ENCODE measurements at places on chromosomes 5 and 9. TPM values are rescaled to one million over a fixed set of nuclear protein-coding genes. Genes with fewer than 3 reads are reported as not detected.
A peak's percentile ranks its signal among the peaks of the same experiment; 100 is the strongest.

Gene FCN2
- 3.6 TPM for total RNA-seq

DNA sequence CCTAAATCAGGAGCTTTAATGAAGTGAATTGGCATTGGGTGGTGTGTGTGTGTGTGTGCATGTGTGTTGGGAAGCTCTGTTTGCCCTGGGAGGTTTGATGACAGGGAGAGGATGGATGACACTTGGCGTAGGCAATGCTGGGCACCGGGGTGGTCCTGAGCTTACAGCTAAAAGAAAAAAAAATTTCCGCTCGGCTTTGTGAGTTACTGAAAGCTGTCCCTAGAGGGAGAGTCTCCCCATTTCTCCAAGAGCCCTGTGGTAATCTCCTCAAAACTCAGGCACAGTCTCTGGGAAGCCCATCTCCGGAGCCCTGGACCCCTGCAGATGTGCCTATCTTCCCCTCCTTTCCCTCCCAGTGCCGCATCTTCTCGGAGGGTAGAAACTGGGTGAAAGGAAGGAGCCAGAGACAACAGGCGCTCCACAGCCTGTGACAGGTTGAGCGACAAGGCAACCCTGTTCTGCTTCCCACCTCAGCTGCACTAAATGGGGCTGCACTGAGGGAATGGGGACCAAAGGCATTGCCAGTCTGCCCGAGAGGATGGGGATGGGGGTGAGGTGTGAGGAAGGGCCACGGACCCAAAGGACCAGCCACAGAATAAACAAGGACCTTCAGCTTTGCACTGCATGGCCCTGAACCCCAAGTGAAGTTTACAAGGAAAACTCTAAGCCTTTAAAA is 35.8 kb upstream of the TIFAB start:
- DNase-seq: peak; percentile 38

Gene KCNIP1
- total RNA-seq: 1.8 TPM

- DNase-seq: no peak
These were observed 543.2 kb upstream of the CDH6 start for GRCh38 chr5:30650311-30650710.

DNA sequence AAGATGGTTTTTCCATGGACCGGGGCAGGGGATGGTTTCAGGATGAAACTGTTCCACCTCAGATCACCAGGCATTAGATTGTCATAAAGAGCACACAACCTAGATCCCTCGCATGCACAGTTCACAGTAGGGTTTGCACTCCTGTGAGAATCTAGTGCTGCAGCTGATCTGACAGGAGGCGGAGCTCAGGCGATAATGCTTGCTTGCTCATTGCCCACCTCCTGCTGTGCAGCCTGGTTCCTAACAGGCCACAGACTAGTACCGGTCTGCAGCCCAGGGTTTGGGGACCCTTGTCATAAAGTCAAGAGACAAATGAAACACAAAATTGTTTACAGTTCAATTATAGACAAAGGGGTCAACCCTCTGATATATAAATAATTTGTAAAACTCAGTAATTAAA is 101.7 kb downstream of the RANBP17 start:
- no peak for DNase-seq

GRCh38 chr5:69485471-69485870 is 7.1 kb upstream of the OCLN start:
- peak; percentile 12 for DNase-seq

GRCh38 chr5:167415779-167416746 is 875.4 kb upstream of the WWC1 start:
- no peak for DNase-seq

Gene IL3
- not detected for total RNA-seq

Gene PALM2AKAP2
- 10.6 TPM for total RNA-seq

DNA sequence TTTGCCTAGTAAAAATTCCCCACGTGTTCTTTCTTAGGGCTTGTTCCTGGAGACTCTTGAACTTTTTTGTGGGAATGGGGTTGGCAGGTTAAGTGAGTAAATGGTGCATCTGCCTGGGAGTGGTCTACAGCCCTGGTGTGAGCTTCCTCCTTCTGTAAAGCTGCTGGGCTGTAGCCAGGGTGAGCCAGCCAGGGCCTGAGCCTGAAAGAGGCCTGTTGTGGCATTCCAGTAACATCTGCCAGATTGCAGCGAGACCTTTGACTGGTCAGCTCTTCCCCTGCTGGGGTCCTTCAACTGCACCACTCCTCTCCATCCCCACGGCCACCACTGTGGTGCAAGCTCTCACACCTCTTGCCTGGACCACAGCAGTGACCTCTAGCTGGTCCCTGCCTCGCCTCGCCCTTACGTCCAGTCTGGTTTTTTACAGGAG is 47.5 kb downstream of the SLC22A5 start:
- DNase-seq: no peak

GRCh38 chr9:128185979-128186965 is 5.1 kb downstream of the CIZ1 start:
- DNase-seq: no peak

Gene FOXD4L5
- total RNA-seq: 0.09 TPM

- no peak for DNase-seq
These were observed 6.7 kb upstream of the SLIT3 start for GRCh38 chr5:169307646-169308045.

- peak; percentile 78 for DNase-seq
These were observed 43.6 kb downstream of the JADE2 start for GRCh38 chr5:134568761-134569695.

GRCh38 chr9:98201102-98201501 is 8.7 kb upstream of the CORO2A start:
- DNase-seq: no peak

DNA sequence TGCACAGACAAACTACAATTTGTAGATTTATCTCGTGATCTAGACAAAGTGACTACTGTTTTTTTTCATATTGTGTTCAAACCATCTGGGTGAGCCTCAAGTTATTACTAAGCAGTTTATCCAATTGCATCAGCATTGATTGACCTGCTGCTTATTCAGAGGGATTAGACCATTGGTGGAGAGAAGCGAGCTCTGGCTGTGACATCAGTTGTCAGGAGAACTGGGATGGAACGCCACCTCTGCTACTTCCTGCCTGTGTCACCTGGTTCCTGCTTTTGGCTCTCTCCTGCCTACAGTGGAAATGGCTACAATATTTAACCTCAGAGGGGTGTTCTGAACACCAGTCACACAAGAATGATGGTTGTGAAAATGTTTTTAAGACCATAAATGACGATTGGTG is 12.1 kb downstream of the NR4A3 start:
- DNase-seq: no peak

DNA sequence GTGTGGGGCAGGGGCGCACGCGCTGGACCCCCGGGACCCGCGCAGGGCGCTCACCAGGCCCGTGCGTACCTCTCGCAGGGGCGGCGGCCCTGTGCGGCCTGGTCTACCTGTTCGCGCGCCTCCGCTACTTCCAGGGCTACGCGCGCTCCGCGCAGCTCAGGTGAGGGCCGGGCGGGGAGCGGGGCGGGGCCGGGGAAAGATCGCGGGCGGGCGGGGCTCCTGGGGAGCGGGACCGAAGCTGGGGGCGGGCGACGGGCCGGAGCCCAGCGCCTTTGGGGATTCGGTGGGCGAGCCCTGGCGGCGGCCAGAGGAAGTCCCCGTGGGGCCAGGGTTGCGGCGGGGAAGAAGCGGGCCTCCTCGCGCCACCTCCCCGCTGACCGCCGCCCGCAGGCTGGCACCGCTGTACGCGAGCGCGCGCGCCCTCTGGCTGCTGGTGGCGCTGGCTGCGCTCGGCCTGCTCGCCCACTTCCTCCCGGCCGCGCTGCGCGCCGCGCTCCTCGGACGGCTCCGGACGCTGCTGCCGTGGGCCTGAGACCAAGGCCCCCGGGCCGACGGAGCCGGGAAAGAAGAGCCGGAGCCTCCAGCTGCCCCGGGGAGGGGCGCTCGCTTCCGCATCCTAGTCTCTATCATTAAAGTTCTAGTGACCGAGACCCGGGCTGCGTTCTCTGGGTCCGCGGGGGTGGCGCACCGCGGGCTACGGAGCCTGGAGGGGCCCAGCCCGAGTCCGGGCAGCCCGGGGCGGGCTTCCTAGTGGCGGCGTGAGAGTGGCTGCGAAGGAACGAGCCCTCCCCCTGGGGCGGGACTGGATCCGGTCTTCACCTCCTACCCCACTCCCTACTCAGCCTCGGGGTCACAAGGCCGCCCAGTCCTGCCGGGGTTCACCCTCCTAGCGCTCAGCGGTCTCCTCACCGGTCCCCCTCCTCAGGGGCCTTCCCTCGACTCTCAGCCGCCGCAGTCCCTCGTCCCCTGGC is 2.4 kb downstream of the LTC4S start:
- peak; percentile 83 for DNase-seq

GRCh38 chr5:157306081-157306480 is 40.2 kb downstream of the CYFIP2 start:
- no peak for DNase-seq

GRCh38 chr5:163407034-163407655 is 30.2 kb upstream of the CCNG1 start:
- DNase-seq: no peak

DNA sequence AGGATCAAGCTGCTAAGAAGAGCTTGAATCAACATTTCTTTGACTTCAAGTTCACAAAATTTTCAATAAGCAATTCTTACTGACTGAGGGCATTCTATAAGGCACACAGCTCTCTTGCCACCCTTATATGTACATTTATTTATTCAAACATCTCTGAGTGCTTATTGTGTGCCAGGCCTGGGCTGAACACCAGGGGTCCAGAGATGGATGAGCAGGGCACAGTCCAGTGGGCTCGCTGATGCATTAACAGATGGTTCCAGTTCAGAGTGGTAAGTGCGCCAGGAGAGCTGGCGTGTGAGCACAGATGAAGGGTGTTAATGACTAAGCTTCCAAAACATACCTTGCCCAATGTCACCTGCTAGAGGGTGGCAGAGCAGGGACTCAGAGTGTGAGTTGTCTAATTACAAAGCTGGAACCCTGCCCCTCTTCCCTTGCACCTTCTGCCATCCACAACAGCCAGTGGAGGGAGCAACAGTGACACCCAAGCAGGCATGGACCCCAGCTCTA is 24.6 kb downstream of the ALG2 start:
- DNase-seq: no peak

- peak; percentile 40 for DNase-seq
These were observed 20.6 kb downstream of the ELL2 start for GRCh38 chr5:95940758-95941682.

GRCh38 chr9:135667463-135668001 is 4.4 kb downstream of the LCN9 start:
- DNase-seq: no peak

Gene CD74
- 2,003 TPM for total RNA-seq

- no peak for DNase-seq
These were observed 172.3 kb upstream of the CDH6 start for GRCh38 chr5:31021181-31021624.

GRCh38 chr9:19030899-19031298 is 2.1 kb downstream of the SAXO1 start:
- DNase-seq: no peak

DNA sequence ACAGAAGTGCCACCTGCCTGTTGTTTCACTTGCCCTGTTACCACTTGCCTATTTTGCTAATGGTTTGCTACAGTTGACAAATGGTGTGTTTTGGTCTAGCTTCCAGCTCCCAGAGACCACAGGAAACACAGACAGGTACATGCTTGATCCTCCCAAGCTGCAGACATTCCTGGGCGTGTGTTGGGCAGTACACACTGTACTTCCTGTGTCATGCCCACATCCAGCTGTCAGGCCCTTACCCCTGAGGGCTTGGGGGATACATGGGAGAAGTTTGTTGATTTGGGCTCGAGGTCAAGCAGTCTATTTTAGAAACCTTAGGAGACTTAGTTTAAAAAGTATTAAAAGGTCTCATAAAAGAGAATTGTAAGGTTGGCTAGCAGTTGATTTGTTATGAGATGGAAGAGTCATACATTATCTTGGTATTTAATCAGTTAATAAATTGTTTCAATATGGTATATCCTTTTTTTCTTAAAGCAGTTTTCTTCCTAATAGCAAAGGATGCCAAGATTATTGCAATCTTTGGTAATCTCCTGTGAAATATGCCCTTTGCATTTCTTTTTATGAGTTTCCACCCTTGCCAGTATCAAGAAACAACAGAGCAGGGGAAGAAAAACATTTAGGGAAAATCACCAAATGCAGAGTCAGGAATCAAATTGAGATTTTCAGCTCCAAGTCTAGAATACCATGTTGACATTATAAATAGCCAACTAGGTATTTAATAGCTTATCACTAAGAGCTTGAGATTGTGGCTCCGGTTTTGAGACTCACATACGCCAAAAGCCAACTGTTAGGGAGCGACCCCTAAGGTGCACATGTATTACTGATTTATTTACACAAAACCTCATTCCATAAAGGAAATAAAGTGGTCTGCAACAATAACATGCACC is 52.3 kb upstream of the CD180 start:
- no peak for DNase-seq

- DNase-seq: no peak
These were observed 38.8 kb upstream of the GLRX start for GRCh38 chr5:95861221-95861863.

Gene MARCOL
- not detected for total RNA-seq

DNA sequence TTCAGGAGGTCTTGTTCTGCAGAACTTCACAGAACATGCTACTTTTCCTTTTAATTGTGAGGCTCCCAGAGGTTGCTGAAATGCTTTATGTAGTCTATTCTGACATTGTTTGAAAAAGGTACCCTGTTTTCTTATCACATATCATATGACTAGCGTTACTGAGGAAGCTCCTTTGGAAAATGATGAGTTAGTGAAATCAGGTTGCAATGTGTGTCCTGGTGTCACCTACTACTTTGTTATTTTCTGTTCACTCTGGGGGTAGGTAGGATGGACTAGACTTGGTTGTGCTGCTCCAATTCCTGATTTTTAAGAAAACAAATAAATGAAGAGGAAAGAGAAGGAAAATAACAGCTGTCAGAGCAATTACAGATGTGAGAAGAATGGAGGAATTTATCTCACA is 93.7 kb downstream of the PAPPA start:
- no peak for DNase-seq

DNA sequence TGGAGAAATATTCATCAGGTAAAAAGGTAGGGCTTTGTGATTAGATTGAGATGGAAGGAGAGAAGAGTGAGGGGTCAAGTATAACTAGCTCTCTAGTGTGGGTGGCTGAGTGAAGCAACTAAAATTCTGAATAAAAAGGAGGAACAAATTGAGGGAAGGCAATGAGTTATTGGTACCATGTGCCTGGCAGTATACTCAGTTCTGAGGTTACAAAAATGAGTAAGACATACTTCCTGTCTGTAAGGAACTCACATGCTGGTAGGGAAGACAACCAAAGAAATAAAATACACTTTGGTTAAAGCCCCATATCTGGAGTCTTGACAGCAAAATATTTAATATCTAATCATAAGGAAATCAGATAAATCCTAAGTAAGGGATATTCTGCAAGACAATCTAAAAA is 476.8 kb upstream of the C9orf72 start:
- no peak for DNase-seq

Gene TIMD4
- total RNA-seq: 8.0 TPM

- no peak for DNase-seq
These were observed 84.9 kb upstream of the ANKRD55 start for GRCh38 chr5:56317923-56318561.

DNA sequence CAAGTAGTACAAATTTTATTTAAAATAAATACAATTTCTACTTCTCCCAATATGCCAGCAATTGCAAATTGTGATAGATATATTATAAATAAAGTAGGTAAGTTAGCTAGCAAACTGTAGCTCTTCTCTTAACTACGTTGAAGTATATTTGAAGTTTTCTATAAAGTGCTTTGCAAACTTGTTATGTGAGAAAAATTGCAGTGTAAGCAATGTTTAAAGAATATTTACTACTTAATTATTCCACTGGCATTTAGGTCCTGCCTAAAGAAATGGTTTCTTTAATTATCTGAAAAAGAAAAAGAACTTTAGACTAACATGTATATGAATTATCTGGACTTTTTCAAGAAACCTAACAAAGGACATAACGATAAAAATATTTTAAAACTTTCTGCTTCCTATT is 1350.0 kb upstream of the CDH9 start:
- no peak for DNase-seq

Gene SPINK6
- total RNA-seq: not detected

Gene SETX
- 56.8 TPM for total RNA-seq

- no peak for DNase-seq
These were observed 825.9 kb upstream of the GRAMD2B start for GRCh38 chr5:125597338-125597737.

Data from kidney (tissue), 22 donors.